ENCODE measurements at places on chromosomes 4 and X.

DNA sequence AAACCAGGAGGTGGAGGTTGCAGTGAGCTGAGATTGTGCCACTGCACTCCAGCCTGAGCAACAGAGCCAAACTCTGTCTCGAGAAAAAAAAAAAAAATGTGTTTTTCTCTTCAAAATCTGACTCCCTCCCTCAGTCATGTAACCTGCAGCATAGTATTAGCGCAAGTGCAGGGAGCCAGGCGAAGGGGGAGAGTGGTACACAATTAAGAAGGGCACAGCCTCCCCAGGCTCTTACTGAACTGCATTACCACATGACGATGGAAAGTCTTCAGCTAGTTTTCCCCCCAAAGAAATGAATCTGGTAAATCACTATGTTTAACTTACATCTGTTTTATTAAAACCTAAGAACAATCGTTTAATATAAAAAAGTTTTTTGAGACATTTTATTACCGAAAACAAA lies 32.4 kb downstream of the PALLD start:
- DNase-seq: no peak

DNA sequence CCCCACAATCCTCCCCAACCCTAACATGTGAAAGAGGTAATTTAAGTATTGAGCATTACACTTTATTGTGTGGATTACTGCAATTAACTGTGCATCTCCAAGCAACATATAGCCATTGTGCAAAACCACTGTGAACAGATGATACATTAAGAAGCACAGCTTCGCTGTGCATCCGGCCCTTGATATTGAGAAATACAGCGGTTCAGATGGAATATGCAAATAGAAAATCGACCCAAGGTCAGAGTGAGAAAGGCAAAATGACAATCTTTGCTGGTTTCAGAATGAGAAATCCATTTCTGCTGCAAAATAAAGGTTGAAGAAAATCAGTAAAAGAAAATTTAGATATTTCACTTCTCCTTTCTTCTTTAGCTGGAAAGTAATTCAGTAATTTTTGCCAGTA lies 805.9 kb upstream of the GRID2 start:
- no peak for DNase-seq

DNA sequence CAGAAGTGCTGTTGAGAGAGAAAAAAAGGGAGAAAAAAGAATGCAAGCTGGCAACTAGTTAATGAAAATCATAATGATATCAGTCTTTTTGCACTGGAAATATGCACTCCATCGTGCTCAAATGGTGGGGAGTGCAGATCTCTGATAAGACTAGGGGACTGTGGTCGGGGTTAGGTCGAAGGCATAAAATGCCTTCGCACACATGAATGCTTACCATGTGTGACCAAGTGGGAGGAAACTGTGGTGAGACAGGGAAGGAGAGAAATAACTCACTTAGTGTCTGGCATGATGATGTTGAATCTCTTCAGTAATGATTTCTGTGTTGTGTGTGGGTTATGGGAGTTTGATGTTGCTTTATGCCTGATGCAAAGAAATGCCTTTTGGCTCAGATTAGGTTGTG lies 358.9 kb downstream of the FBXO8 start:
- DNase-seq: no peak

GRCh38 chr4:98653890-98654867 lies 4.2 kb downstream of the TSPAN5 start:
- peak; percentile 89 for DNase-seq

DNA sequence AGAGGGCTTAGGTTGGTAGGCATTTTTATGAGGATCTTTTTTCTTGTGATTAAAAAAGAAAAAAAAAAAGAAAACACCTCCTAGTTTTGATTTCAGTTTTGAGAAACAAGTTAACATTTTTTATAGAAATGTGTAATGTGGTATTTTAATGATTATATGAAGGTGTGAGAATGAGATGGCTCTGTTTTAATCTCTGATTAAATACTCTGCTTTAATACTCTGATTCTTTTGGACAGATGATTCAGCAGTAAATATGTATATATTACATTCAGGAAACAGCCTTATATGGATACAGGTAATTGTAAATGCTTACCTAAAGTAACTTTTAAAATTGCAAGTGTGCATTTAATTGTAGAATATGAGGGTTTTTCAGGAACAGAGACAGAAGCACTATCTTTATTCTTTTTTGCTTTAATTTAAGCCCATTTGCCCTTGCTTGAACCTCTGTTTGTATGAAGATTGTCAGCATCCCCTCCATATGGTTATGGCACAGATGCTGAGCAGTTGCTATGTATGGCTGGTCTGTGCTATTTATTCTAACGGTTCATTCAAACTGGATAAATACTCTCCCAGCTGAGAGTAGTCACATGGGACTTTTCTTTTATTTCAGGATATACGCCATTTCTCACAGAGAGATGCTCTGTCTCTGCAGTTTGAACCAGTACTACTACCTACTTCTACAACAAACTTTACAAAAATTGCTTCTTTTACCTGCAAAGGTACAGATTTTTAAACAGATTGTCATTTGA lies 101.0 kb upstream of the TLR2 start:
- no peak for DNase-seq

GRCh38 chrX:129574214-129574613 lies 34.2 kb downstream of the OCRL start:
- no peak for DNase-seq

- DNase-seq: no peak
These were observed 104.7 kb upstream of the TLR2 start for GRCh38 chr4:153579410-153579809.

- DNase-seq: no peak
These were observed 56.4 kb downstream of the UBE2K start for GRCh38 chr4:39754309-39754708.

DNA sequence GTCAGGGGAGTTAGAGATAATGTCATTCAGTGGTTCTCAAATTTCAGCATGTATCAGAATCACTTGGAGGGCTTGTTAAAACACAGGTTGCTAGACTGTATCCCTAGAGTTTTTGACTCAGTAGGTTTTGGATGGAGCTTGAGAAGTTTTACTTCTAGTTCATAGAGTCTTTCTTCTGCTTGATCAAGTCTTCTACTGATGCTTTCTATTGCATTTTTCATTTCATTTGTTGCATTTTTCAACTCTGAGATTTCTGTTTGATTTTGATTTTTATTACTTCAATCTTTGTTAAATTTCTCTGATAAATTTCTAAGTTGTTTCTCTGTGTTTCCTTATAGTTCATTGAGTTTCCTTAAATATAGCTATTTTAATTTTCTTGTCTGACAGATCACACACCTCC lies 361.4 kb downstream of the RAPGEF2 start:
- DNase-seq: no peak

- DNase-seq: no peak
These were observed at the start of gene KLHL13 for GRCh38 chrX:118116713-118117550. Gene KLHL13 (minus strand): TSS chrX:118116810. CDS start chrX:118028473, 88,337 bp downstream.

- no peak for DNase-seq
These were observed 26.8 kb upstream of the TMEM184C start for GRCh38 chr4:147590249-147590920.

- DNase-seq: no peak
These were observed 1179.6 kb upstream of the PCDH7 start for GRCh38 chr4:29540439-29541102.

- no peak for DNase-seq
These were observed 246.2 kb downstream of the SCFD2 start for GRCh38 chr4:53119680-53120079.

DNA sequence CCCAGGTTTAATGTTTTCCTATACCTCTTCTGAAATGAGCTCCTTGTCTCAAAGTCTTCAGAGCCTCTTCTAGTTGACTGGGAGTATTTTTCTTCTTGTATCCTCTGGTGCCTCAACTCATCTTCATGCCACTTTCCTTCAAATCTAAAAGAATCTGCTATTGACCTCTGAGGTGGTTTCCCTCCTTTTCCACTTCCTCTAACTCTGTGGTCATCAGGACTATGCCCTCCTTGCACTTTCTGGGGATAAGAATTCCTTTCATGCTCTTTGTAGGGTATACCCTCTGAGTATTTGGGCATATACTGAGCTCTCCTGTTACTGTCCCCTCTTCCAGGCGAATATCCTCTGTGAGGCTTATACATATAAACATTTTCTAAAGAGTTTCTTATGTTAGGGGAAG lies 24.8 kb downstream of the BCLAF3 start:
- DNase-seq: no peak

GRCh38 chr4:26030260-26030667 lies 116.2 kb downstream of the SMIM20 start:
- no peak for DNase-seq

- DNase-seq: no peak
These were observed 37.6 kb downstream of the ARSJ start for GRCh38 chr4:113941836-113942235.

- no peak for DNase-seq
These were observed 158.7 kb downstream of the DCHS2 start for GRCh38 chr4:154332681-154333421.

DNA sequence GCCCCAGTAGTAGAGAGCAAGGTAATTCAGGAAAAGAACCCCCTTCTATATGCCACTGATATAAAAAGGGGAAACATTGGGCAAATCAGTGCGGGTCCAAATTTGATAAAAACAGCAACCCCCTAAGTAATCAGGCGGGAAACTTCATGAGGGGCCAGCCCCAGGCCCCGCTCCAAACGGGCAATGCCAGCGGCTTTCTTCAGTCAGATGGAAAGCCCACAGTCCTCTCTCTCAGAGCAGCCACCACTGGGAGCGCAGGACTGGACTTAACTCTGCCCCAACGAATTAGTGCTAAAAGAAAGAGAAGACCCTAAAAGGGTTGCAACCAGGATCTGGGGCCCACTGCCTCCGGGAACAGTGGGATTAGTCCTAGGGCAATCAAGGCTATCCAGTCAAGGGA lies 9.9 kb downstream of the MAGEA11 start:
- no peak for DNase-seq

- DNase-seq: no peak
These were observed 138.7 kb downstream of the CHRNA9 start for GRCh38 chr4:40473578-40474388.

DNA sequence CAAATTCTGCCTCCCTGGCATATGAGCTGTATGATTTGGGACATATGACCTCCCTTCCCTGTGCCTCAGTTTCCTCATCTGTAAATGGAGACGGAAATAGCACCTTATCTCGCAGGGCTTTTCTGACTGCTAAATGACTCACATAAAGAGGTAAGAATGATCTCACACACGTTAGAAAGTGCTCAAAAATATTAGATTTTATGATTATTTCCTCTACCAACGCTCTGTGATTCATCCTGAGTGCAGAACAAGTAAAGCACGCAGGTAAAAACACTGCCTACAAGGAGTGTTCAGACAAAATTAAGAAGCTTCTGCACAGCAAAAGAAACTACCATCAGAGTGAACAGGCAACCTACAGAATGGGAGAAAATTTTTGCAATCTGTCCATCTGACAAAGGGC lies 21.1 kb downstream of the ACSL1 start:
- DNase-seq: no peak

DNA sequence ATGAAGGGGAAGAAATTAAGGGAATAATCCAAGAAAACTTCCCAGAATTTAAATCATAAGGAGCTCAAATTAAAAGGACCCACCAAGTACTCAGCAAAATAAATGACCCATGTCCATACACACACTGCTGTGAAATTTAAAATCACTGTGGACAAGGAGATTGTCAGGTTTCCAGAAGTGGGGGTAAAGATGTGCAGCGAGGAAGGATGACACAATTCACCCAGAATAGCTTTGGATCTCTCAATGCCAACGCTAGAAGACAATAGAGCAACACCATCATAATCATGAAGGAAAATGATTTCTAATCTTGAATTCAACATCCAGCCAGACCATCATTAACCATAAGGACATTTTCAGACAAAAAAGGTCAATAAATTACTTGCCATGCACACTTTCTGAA lies 65.7 kb downstream of the CASK start:
- DNase-seq: no peak

DNA sequence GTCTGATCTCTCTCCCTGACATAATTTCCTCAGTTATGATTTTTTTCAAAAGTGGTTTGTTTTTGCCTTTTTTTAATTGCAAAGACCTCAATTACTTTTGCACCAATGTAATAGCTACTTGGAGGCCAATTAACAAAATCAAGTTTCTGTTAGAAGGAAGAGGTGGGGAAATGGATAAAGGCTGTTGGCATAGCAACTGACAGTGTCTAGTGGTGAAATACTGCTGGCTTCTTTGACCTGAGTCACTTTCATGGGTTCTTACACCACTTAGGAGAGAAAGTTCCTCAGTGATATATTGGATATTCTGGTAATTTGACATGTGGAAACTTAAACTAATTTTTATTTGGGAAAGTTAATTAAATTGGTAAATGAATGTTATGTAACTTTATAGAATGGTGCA lies 26.5 kb upstream of the ATP8A1 start:
- no peak for DNase-seq

DNA sequence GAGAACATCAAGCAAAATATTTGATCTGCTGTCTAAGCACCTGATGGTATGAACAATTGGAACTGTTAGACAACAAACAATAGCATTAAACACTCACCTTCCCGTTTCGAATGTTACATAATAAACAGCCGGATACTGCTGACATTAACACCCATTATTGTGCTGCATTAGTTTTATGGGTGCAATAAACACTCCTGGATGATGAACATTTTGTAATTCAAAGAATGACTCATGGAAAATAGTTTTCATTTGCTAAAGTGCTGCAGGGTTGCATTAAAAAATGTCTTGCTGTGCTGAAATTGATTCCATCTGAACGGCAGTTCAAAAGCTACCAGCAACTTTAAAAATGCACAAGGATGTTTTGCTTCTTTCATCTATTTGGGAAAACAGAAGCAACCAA lies 100.8 kb upstream of the SORBS2 start:
- DNase-seq: peak; percentile 23

- no peak for DNase-seq
These were observed 17.0 kb upstream of the HPF1 start for GRCh38 chr4:169774466-169775445.

- DNase-seq: no peak
These were observed 4.5 kb downstream of the MID1IP1 start for GRCh38 chrX:38805432-38806389.

- DNase-seq: no peak
These were observed 91.2 kb downstream of the FAM53A start for GRCh38 chr4:1592709-1593417.

GRCh38 chr4:915595-915994 lies 16.5 kb downstream of the GAK start:
- DNase-seq: no peak

DNA sequence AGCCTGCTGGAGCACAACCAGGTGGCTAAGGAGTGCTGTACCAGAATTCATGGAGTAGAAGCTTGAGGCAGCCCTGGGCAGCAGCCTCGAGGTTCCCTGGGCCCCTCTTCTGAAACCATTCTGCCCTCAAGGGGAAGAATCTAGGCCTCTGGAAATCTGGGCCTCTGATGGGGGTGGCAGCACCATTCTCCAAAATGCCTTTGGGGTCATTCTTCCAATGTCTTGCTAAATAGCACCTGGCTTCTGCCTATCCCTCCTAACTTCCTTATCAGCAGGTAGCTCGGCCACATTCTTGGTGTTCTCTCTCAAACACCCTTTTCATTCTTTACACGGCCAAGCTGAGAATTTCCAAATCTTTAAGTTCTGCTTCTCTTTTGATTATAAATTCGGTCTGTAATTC lies 473.6 kb downstream of the BCOR start:
- DNase-seq: no peak

GRCh38 chr4:6576932-6577331 lies 1.9 kb downstream of the MAN2B2 start:
- no peak for DNase-seq

GRCh38 chrX:68433155-68433980 lies at the start of gene OPHN1:
Gene OPHN1 (minus strand): TSS chrX:68433495. CDS start chrX:68433020, 475 bp downstream.
- peak; percentile 45 for DNase-seq

- no peak for DNase-seq
These were observed 108.2 kb upstream of the GPC4 start for GRCh38 chrX:133523526-133523925.

- peak; percentile 16 for DNase-seq
These were observed 107.5 kb upstream of the RPL34 start for GRCh38 chr4:108512615-108513505.

All from GM04504 (cell line).